ENCODE measurements at places on chromosomes 7 and 10.

DNA sequence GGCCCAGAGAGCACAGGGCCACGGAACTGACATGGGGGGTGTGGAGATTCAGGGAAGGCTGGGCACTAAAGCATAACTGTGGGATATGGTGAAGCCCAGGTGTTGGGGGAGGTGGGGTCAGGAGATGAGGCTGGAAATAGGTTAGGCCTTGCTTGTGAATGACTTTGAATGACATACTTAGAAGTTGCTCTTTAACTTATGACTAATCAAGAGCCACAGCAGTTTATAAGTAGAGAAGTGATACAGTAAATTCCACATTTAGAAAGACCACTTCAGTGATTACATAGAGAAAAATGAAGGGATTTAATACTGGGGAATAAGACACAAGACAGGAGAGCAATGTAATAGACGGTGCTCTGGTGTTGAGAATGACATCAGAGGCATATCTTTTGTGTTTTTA is 120.8 kb upstream of the SEC61G start:
- H3K36me3 ChIP-seq: no peaks in the 10 kb centered on the region
- no peak overlapping the region for H3K27ac ChIP-seq
- H3K4me3 ChIP-seq: no peak overlapping the region
- no peak for DNase-seq
- no peaks in the 10 kb centered on the region for H3K4me1 ChIP-seq

DNA sequence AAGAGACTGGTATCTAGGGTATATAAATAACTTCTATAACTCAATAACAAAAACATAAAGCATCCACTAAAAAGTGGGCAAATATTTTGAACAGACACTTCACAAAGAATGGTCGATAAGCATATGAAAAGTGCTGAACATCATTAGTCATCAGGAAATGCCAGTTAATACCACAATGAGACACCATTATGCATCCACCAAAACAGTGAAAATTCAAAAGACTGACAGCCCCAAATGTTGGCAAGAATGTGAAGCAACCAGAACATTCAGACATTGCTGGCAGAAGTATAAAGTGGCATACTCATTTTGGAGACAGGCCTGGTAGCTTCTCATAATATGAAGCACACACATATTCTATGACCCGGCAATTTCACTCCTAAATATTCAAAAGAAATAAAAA is 26.5 kb upstream of the GSAP start:
- H3K36me3 ChIP-seq: no peaks in the 10 kb centered on the region
- no peak overlapping the region for H3K27ac ChIP-seq
- H3K27me3 ChIP-seq: no peaks in the 10 kb centered on the region
- no peak overlapping the region for H3K4me3 ChIP-seq
- H3K4me1 ChIP-seq: peaks cover 10% of the 10 kb centered on the region

DNA sequence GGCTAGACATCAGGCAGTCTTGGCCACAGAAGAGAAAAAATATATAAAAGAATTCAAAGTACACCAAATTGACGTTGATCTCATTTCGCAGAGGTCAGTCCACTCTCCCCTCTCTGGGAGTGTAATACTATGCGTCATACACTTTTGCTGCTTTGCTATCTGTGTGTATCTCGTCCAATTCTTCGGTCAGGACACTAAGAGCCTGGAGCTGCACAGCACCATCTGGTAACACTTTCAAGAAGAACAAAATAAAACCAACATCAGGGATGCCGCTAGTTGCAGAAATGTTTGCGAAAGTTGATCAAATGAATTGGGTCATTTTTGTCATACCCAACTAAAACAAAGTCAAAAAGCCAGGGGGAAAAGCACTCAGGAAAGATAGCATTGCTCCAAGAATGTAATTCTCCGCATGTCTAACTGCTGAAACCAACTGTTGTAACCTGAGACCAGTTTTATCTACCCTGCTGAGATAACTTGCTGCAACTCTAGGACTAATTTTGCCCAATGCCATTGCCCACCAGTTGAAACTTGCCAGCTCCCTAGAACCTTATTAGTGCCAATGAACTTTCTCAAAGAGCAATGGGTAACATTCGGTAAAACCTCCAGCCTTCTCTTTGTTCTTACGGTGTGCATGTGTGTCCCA is 23.0 kb downstream of the TMEM176A start:
- peaks cover 8% of the 10 kb centered on the region for H3K27me3 ChIP-seq
- H3K4me3 ChIP-seq: no peak overlapping the region
- no peaks in the 10 kb centered on the region for H3K4me1 ChIP-seq
- DNase-seq: no peak

GRCh38 chr7:45290880-45291279 is 133.3 kb downstream of the RAMP3 start:
- no peaks in the 10 kb centered on the region for H3K4me1 ChIP-seq
- no peak overlapping the region for H3K27ac ChIP-seq
- no peak overlapping the region for H3K4me3 ChIP-seq
- H3K36me3 ChIP-seq: peaks cover 3% of the 10 kb centered on the region
- peaks cover 17% of the 10 kb centered on the region for H3K27me3 ChIP-seq

GRCh38 chr10:3364768-3365480 is 192.3 kb upstream of the PITRM1 start:
- no peak overlapping the region for H3K4me3 ChIP-seq
- no peak for DNase-seq
- H3K4me1 ChIP-seq: no peaks in the 10 kb centered on the region
- no peak overlapping the region for H3K27ac ChIP-seq

DNA sequence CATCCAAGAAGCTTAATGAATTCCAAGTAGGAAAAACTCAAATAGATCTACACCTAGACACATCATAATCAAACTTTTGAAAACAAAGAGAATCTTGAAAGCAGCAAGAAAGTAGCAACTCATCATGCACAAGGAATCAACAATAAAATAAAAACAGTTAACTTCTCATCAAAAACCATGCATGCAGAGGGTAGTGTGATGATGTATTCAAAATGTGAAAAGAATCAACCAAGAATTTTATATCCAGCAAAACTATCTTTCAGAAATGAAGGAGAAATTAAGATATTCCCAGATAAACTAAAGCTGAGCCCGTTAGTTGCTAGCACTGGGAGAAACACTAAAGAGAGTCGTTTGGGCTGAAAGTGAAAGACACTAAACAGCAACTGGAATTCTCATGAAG is 4.3 kb upstream of the PARP12 start:
- no peaks in the 10 kb centered on the region for H3K27me3 ChIP-seq
- H3K27ac ChIP-seq: no peak overlapping the region
- H3K4me1 ChIP-seq: peaks cover 8% of the 10 kb centered on the region
- no peak for DNase-seq
- H3K36me3 ChIP-seq: peaks cover 7% of the 10 kb centered on the region
- H3K4me3 ChIP-seq: no peak overlapping the region

DNA sequence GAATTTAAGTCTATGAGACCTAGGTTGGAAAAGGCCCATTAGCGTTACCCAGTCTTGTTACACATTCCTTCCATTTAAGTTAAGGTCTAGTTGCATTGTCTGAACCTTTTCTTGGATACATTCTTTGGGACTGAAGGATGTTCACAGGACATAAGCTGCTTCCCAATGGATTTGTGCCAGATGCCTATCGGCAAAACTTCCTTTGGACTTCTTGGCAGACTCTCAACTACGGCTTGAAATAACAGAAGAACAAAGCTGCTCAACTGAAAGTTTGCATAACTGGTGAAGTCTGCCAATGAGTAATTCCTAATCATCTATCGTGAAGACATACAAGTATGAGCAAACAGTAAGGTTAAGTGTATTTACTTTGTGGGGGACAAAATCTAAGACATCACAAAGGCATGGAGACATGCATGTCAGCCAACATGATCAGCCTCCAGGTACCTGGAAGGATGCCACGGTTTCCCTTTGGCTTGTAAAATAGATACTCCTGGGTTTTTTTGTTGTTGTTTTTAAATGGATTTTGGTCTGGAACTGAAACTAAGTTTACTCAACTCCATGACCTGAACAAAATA is 35.4 kb downstream of the MALSU1 start:
- H3K36me3 ChIP-seq: no peaks in the 10 kb centered on the region
- DNase-seq: no peak
- no peak overlapping the region for H3K27ac ChIP-seq
- H3K4me3 ChIP-seq: no peak overlapping the region
- H3K27me3 ChIP-seq: no peaks in the 10 kb centered on the region

DNA sequence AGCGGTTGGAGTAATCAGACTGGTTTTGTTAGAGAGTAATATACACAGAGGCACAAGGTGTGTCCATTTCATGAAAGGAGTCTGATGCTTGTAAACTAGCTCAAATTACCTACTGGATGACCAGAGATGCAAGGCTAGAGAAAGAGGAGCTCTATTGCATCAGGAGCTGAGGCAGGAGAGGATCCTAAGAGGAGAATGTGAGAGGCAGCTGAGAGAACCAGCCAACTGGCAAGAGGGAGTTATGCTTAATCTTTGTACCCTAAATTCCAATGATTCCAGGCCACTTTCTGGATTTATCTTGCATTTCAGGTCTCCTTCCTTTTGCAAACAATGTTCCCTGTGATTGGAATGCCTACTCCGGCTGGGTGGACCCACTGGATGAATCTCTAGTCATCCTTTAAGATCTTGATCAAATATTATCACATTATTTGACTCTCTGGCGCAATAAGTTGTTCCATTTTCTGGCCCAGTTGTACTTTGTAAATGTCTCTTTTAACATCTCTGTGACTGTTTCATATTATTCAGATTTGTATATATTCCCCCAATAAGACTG is 57.5 kb upstream of the PTPN12 start:
- peaks cover 3% of the 10 kb centered on the region for H3K4me1 ChIP-seq
- H3K27ac ChIP-seq: no peak overlapping the region
- H3K36me3 ChIP-seq: no peaks in the 10 kb centered on the region
- H3K27me3 ChIP-seq: no peaks in the 10 kb centered on the region
- H3K4me3 ChIP-seq: no peak overlapping the region

GRCh38 chr10:79285315-79286197 is 61.7 kb upstream of the PPIF start:
- peak overlapping the region; percentile 59 for H3K27ac ChIP-seq
- peaks cover 35% of the 10 kb centered on the region for H3K4me1 ChIP-seq
- peak; percentile 75 for DNase-seq

- H3K27ac ChIP-seq: no peak overlapping the region
- peaks cover 7% of the 10 kb centered on the region for H3K4me1 ChIP-seq
- no peaks in the 10 kb centered on the region for H3K27me3 ChIP-seq
- H3K4me3 ChIP-seq: no peak overlapping the region
- DNase-seq: no peak
These were observed 13.1 kb downstream of the LRRC4 start for GRCh38 chr7:128017862-128018845.

DNA sequence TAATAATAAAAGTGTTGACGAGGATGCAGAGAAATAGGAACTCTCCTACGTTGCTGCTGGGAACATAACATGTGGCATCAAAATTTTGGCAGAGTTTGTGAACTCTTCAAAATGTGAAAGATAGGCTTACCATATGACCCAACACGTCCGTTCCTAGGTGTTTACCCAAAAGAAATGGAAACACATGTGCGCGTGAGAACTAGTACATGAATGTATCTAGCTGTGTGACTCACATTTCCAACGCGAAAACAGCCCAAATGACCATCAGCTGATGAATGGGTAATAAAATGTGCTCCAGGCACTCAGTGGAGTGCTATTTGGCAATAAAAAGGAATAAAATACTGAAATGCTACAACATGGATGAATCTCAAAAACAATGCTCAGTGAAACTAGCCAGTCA is 10.4 kb upstream of the ELFN1 start:
- H3K27ac ChIP-seq: no peak overlapping the region
- H3K36me3 ChIP-seq: no peaks in the 10 kb centered on the region
- peaks cover 2% of the 10 kb centered on the region for H3K4me1 ChIP-seq
- no peak for DNase-seq

DNA sequence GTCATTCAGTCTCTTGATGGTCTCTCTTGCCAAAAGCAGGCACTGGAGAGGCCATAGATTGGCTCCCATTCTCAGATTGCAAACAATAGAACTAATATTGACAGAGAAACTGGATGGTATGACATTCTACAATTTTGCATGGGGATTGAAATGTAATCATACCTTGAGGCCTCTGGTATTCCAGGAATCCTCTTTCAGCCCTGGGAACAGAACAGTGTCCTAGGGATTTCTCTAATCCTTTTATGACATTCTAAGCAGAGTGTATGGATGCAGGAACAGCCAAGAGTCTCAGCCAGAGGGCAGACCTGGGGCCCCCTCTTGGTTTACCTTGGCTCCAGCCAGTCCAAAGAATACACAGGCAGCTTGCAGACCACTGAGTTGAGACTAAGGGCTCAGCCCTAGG is 206.4 kb downstream of the KCNMA1 start:
- no peak overlapping the region for H3K27ac ChIP-seq
- H3K27me3 ChIP-seq: peaks cover 6% of the 10 kb centered on the region
- DNase-seq: no peak
- H3K4me3 ChIP-seq: no peak overlapping the region
- H3K36me3 ChIP-seq: no peaks in the 10 kb centered on the region

- no peak overlapping the region for H3K27ac ChIP-seq
- no peaks in the 10 kb centered on the region for H3K36me3 ChIP-seq
- DNase-seq: no peak
- no peaks in the 10 kb centered on the region for H3K27me3 ChIP-seq
These were observed 294.9 kb downstream of the GLRX3 start for GRCh38 chr10:130430852-130431704.

DNA sequence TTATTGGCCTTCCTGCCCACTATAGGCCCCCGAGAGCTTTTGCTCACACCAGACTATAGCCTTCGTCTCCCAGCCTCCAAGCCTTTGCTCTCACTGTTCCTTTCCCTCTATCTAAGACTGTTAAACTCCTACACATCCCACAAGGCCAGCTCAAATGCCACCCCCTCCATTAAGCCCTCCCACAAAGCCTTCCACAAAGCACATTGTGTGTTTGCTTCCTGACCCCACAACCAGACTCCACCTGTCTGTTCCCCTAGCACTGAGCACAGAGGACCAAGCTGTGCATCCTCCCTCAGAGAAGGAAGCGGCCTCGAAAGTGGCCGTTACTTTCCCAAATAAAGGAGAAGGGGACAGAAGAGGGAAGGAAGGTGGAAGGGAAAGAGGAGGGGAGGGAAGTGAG is 1.3 kb downstream of the LOXL4 start:
- no peaks in the 10 kb centered on the region for H3K36me3 ChIP-seq
- H3K27me3 ChIP-seq: peaks cover 42% of the 10 kb centered on the region
- no peak for DNase-seq
- H3K4me1 ChIP-seq: no peaks in the 10 kb centered on the region
- no peak overlapping the region for H3K4me3 ChIP-seq

DNA sequence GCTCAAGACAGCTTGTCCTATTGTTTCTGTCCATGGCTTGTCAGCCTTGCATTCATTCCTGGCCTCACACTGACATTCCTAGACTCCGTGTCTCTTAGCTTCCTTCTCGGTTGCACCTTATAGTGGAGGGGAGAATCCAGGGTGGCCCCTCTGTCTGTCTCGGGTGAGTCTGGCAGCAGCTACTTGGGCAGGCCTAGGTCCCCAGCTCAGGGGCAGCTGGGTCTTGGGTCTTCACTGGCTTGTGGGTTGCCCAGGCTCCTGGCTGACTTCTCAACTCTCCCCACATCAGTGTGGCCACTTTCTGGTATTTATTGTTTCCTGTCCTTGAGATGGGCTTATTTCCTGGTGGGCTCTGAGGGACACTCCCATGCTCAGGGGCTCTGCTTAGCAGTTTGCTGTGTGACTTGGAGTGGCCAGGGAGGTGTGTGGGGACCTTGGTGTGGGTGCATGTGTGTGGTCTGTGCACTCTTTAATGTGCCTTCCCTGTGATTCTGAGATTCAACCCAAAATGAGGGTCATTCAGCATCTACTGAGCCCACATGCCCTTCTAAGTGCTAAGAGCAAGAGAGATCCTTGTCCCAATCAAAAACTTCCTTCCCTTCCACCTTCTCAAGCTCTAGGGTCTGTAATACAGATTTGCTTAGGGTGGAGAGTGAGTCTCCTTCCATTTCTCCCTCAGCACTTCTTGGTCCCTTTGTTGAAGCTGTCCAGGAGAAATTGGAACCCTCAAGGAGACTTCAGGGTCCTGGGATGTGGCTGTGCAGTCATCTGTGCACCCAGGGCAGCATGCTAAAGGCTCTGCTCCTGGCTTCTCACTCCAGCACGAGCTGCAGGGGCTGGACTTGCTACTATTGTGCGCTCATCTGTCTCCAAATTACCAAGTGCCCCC is 20.1 kb downstream of the UPP1 start:
- H3K36me3 ChIP-seq: peaks cover 18% of the 10 kb centered on the region
- H3K27me3 ChIP-seq: no peaks in the 10 kb centered on the region
- H3K4me1 ChIP-seq: peaks cover 9% of the 10 kb centered on the region
- no peak for DNase-seq

Measured in activated naive CD4-positive, alpha-beta T cell treated with anti-CD3 and anti-CD28 coated beads for 36 hours (primary cell).